ENCODE measurements at places on chromosomes 5 and 9.

GRCh38 chr5:32520356-32520755 is 65.0 kb upstream of the SUB1 start:
- H3K27me3 ChIP-seq: no peaks in the 10 kb centered on the region
- no peak for DNase-seq
- H3K36me3 ChIP-seq: no peaks in the 10 kb centered on the region
- H3K4me1 ChIP-seq: no peaks in the 10 kb centered on the region

DNA sequence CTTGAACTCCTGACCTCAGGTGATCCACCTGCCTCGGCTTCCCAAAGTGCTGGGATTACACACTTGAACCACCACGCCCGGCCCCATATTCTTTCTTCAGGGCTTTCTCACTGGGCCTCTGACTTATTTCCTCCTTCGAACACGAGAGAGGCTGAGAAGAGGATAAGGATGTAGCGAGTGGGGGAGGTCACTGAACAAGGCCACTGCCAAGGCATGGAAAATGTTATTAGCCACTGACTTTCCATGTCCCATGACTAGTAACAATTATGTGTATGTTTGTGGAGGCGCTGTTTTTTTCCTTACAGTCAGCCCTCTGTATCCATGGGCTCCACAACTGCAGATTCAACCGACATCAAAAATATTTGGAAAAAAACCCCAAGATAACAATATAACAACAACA is 12.3 kb upstream of the FCHSD1 start:
- H3K4me3 ChIP-seq: no peak overlapping the region
- peaks cover 10% of the 10 kb centered on the region for H3K4me1 ChIP-seq
- no peak for DNase-seq
- no peaks in the 10 kb centered on the region for H3K27me3 ChIP-seq

DNA sequence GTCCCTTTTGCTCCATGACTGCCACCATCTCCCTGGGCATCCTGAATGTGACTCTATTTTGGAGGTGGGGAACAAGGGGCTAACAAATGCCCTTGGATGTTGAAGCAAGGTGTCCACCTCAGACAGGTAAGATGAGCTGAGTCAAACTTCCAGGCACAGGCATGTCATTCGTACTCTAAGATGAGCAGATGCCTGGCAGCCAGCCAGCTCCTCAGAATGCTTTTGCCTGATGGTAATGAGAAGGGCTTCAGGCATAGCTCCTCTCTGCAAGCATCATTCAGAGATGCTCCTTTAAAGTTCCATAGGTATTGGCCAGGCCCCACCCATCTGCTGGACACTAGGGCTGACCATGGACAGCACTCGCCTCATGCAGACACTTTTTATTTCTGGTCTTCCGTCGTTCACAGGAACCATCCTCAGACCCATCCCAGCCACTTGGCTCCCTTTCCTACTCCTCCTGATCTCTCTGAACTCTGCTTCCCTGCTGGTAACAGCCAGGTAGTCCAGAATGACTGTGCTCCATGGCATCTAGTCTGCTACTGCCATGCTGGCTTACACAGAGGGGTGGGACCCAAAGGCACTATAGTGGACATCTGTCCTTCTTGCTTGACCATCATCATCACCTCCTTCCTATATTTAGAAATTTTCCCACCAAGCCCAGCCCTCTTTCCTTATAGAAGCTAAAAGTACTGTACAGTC is 118.8 kb downstream of the GLIS3 start:
- no peaks in the 10 kb centered on the region for H3K36me3 ChIP-seq
- no peaks in the 10 kb centered on the region for H3K4me1 ChIP-seq
- DNase-seq: no peak
- H3K27ac ChIP-seq: no peak overlapping the region

- DNase-seq: no peak
- H3K27ac ChIP-seq: no peak overlapping the region
- no peak overlapping the region for H3K4me3 ChIP-seq
Measured at GRCh38 chr9:36162211-36162738, 6.9 kb upstream of the CCIN start.

DNA sequence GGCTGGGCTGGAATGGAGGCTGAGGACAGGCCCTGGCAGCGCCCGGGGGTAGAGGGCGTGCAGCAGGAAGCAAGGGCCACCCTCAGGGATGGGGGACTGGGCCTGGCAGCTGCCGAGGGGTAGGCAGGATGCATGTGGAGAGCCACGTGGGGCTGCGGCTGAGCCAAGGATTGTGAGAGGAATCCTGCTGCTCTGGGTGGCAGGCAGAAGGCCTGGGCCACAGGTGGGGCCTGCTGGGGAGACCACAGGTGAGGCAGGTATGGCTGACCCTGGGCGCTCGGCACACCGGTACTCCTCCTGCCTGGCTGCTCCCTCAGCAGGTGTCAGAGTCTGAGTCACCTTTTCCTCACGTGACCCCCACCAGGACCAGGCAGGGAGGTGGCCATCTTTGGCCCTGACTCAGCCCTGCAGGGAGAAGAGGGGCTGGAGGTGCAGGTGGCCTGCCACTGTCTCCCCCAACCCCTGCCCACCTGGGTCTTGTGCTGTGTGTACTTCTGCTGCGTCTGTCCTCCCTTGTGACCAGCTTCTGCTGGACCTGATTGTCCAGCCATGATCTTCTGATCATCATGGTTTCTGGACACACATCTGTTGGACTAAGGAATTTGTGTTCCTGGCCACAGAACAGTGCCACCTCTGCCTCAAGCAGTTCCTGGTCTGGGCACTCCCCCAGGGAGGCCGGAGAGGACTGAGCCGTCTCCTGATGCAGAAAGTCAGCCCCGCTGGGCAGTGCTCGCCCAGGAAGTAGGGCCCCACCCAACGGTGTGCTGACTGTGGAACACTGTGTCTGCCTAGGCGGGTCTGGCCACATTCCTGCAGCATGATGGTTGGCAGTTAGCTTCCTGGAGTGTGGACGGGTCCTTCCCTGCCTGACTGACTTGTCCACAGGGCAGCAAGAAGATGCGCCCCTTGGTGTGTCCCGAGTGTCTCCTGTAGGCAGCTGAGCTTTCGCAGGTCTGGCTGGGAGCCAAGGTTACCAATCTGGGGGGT is 6.4 kb downstream of the ARRDC1 start:
- H3K27ac ChIP-seq: no peak overlapping the region
- no peak for DNase-seq
- H3K36me3 ChIP-seq: peaks cover 13% of the 10 kb centered on the region
- H3K27me3 ChIP-seq: no peaks in the 10 kb centered on the region

DNA sequence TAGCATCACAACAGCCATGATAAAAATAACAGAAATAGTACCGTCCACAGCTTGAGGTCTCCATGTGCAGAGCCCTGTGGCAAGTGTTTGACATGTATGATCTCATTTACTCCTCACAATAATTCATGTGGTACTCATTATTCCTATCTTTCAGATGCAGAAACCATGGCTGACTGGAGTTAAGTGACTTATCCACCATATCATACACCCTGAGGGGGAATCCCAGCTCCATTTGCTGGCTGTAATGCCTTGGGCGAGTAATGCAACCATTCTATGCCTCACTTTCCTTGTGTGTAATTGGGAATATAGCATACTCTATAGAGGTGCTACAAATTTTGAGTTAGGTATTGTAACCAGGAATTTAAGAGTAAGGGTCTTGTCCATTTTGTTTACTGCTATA is 347.0 kb upstream of the CLINT1 start:
- no peaks in the 10 kb centered on the region for H3K4me1 ChIP-seq
- no peaks in the 10 kb centered on the region for H3K27me3 ChIP-seq
- H3K4me3 ChIP-seq: no peak overlapping the region
- no peak overlapping the region for H3K27ac ChIP-seq

- no peak overlapping the region for H3K27ac ChIP-seq
- no peak for DNase-seq
- no peak overlapping the region for H3K4me3 ChIP-seq
- H3K4me1 ChIP-seq: no peaks in the 10 kb centered on the region
- no peaks in the 10 kb centered on the region for H3K27me3 ChIP-seq
Measured at GRCh38 chr5:30839956-30840355, 353.5 kb upstream of the CDH6 start.

DNA sequence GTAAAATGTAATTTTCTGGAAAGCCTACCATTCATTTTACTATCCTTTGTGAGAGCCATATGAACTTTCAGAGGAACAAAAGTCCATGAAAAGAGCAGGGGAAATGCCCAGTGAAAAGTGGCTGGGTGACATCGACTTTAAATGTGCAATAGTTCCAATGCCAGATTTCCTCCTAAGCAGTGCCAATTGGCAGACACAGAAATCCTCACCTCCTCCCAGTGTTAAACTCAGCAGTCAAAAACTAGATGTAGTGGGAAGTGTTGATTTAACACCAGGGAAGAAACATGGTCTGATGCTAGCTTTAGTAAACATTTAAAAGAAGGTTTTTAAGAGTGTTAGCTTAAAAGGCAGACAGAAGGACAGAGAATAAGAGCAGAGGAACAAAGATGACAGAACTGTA is 2055.2 kb downstream of the MAT2B start:
- no peak overlapping the region for H3K27ac ChIP-seq
- no peaks in the 10 kb centered on the region for H3K36me3 ChIP-seq
- H3K4me3 ChIP-seq: no peak overlapping the region

DNA sequence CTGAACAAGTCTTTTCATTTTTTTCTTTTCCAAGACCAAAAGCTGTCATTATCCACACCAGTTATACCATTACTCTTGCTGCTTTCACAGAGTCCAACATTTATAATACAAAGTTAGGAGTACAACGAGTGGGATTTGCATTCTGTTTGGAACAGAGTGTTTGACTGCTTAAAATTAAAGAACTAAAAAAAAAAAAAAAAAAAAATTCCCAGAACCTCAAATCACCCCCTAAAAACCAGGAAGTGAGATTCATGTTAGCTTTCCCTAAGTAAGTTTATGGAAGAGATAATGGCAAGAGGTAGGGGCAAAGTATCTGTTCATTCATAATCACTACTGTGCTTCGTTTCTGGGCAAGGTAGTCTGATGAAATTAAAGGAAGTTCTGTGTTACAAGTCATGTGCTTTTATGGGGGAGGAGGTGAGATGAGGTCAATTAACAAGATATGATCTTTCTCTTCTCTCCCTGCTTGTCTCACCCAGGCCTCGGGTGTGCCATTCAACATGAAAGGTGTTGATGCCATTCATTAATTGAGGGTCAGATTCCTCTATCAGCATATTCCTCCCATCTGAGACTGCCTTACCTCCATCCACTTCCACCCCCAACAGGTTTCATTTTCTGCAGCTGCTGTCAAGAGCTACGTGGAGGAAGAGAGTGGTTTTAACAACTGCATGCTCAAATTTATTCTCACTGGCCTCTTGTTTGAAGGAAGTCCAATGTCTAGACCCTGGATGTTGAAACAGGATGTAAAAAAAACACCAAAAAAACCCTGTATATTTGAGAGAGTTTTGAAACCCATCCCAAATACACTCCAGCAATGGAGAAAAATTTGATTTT is 58.1 kb downstream of the MARCHF3 start:
- no peak overlapping the region for H3K27ac ChIP-seq
- no peaks in the 10 kb centered on the region for H3K36me3 ChIP-seq
- H3K4me1 ChIP-seq: no peaks in the 10 kb centered on the region
- no peak overlapping the region for H3K4me3 ChIP-seq

DNA sequence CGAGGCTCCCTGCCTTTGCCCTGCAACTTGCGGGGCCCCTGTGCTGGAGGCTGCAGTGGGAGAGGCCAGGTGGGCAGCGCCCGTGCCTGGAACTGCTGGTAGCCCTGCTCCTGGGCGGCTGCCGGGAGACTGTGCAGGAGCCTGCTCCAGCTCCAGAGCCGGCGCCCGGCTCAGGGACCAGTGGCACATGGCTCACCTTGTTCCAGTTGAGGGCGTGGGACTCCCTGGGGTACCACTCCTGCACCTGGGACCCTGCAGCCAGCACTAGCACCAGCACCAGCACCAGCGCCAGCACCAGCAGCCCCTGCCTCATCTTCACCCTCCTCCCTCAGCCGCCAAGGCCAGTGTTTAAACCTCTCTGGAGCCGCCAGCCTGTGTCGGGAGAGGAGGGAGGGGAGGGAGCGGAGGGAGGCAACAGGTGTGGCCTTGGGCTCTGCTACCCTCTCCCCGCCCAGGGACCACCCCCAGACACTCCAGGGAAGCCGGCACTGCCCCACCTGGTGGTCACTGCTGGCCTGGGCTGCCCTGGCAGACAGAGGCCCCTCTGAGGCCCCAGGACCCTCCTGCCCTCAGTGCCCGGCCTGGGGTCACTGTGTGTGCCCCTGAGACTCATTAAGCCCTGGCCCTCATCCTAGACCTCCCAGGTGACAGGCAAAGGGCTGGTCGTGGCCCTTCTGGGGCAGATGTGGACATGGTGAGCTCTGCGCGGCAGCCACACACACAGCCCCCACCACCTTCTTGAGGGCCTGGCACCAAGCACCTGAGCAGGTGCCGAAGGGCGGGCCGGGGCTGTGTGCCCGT is at the start of gene LCN10:
Gene LCN10 (minus strand): TSS at position 350 of the 801 bp plus-strand sequence. CDS start 37 bp downstream, at position 313.
- no peak within 1 kb of the TSS for H3K4me3 ChIP-seq
- peak; percentile 60 for DNase-seq
- no peaks in the 10 kb centered on the region for H3K27me3 ChIP-seq
- no peaks in the 10 kb centered on the region for H3K36me3 ChIP-seq
- peaks cover 12% of the 10 kb centered on the region for H3K4me1 ChIP-seq

- H3K4me3 ChIP-seq: no peak overlapping the region
- H3K27me3 ChIP-seq: no peaks in the 10 kb centered on the region
- DNase-seq: no peak
- H3K4me1 ChIP-seq: no peaks in the 10 kb centered on the region
- no peaks in the 10 kb centered on the region for H3K36me3 ChIP-seq
Measured at GRCh38 chr5:51433052-51433710, 49.9 kb downstream of the ISL1 start.

- H3K27me3 ChIP-seq: no peaks in the 10 kb centered on the region
- no peak overlapping the region for H3K27ac ChIP-seq
- DNase-seq: no peak
- no peak overlapping the region for H3K4me3 ChIP-seq
- H3K4me1 ChIP-seq: peaks cover 4% of the 10 kb centered on the region
- H3K36me3 ChIP-seq: peaks cover 3% of the 10 kb centered on the region
Measured at GRCh38 chr9:114279693-114280092, 43.2 kb upstream of the ORM1 start.

- H3K27me3 ChIP-seq: no peaks in the 10 kb centered on the region
- DNase-seq: no peak
- no peaks in the 10 kb centered on the region for H3K36me3 ChIP-seq
- H3K27ac ChIP-seq: no peak overlapping the region
Measured at GRCh38 chr5:42749020-42749419, 7.6 kb upstream of the CCDC152 start.

DNA sequence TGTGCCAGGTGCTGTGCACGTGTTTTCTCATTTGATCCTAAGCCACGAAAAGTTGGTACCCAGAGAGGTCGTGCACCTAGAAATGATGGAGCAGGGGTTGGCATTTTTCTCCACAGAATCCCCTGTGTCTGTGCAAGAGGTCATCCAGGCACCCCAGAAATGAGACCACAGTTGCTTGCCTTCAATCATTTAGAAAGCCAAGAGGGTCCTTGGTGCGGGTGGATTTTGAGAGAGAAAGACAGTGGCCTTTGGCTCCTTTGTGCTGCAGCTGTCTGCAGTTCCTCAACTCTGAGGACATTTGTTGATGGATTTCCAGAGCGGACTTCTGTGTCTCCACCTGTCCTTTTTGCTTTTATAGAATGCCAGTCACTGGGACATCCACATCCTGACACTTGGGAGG is 33.8 kb upstream of the SPRY4 start:
- H3K4me3 ChIP-seq: no peak overlapping the region
- no peaks in the 10 kb centered on the region for H3K36me3 ChIP-seq
- no peaks in the 10 kb centered on the region for H3K4me1 ChIP-seq
- H3K27me3 ChIP-seq: no peaks in the 10 kb centered on the region
- no peak for DNase-seq
